ENCODE measurements at places on chromosomes 5 and 9.

DNA sequence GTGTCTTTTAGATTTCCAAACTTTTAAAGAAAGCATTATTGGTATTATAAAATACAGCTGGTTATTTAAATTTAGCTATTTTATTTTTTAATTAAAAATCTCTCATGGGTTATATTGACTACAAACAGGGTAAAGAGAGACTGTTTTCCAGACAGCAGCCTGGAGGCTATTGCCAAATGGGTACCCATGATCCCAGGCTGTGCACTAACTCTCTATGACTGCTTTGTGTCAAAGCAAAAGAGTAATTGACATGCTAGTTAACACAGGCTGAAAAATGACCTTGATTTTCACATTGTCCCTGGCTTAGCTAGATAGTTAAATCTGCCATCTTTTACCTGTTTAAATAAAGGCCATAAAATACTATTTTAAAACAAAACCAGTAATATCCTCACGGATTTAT, 589.7 kb downstream of the ANXA1 start:
- no peak for DNase-seq

GRCh38 chr5:118126159-118126558, 862.2 kb downstream of the DTWD2 start:
- DNase-seq = no peak

DNA sequence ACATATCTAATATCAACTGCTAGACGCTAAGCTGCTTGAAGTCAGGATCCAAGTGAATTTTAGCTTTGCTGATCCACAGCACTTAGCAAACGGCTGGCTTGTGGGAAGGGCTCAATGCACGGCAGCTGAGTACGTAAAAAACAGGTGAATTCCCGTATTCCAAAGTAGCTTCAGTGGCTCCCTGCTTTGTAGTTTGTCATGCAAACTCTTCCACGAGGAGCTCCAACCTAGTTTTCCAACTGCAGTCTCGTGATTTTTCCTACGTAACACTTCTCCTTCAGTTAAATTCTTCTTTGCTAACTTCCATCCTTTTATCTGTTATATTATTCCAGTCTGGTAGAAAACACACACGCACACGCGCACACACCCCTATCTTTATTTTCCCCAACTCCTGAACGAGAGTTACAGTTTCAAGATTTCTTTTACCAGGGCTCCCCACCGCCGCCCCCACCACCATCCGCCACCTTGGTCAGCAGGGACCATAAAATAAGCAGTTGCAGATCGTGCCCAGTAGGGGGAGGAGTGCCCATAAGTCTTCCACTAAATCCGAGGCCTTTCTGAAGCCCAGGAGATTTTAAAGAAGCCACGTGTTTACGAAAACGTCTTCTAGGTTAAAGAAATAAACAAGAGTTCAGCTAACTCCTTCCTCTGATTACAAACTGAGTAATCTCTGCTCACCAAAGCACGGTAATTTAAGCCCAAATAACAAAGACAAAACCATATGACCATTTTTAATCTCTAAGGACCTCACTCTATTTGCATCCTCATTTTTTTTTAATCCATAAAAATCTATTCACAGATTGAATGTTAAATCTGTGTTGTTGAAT, 34.8 kb upstream of the TRIO start:
- DNase-seq = no peak

- DNase-seq = no peak
Measured at GRCh38 chr5:178392386-178392785, 159.8 kb upstream of the PHYKPL start.

DNA sequence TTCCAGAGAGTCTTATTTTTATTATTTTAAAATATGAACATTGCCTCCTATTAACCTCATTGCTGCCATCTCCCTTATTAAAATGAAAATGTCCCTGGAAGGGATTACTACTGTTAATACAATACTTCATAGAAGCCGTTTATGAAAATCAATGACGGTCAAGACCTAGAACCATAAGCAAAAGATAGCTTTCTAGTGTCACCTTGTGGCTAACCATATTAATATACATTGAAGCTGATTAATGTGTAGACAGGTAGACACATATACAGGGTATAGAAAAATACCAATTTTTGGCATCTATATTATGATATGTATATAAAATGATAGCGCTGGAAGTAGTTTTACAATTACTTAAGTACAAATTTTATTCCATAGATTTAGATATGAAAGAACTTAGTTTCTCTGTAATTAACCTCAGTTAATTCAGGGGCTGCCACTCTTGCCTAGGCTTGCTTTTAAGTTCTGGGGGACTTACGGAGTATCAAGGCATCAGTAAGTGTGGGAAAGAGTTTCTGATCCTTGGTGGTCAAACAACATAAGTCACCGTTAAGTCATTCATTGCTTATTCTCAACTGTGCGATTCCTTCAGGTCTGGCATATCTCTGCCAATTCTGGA, 2.5 kb upstream of the YTHDC2 start:
- no peak for DNase-seq

- DNase-seq = no peak
Measured at GRCh38 chr9:98372077-98372836, 116.8 kb upstream of the TBC1D2 start.

DNA sequence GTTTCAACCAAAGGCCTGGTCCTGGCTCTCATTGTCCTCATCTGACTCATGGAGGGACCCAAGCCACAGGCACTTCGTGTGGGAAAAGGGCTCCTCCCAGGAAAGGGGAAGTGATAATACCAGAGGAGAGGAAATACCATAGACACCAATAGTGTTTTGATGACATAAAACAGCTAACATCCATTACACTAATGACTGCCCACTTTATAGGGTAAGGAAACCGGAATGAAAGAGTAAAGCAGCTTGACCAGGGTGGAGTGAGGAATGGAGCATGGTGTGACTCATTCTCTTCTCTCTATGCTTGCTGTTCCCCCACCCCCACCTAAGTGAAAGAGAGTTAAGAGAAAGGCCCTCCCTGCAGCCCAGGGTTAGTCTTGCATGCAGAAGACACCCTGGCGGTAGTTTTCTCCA, 67.4 kb upstream of the HRH2 start:
- DNase-seq = no peak

DNA sequence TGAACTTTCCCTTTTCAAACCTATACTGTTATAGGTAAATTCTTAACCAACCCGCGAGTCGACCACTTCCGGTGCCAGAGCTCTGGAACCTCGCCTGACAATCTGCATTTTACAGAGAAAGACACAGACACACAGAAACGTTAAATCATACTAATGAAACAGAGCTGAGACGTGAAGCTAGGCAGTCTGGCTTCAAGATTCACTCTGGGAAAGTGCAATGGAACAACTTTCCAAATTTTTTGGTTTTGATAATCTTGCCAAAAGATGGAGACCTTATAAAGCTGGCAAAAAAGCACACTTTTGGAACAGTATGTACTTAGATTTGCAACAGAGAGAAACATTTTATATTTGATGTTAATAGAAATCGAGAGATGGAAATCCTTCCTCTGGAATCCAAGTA, 15.9 kb upstream of the WNT8A start:
- no peak for DNase-seq
